C1 segment of cervical spinal cord (tissue), 14 donors: ENCODE measurements at places on chromosomes 2 and 18.

GRCh38 chr2:230778350-230779063 is 65.9 kb downstream of the CAB39 start:
- DNase-seq, result no peak

DNA sequence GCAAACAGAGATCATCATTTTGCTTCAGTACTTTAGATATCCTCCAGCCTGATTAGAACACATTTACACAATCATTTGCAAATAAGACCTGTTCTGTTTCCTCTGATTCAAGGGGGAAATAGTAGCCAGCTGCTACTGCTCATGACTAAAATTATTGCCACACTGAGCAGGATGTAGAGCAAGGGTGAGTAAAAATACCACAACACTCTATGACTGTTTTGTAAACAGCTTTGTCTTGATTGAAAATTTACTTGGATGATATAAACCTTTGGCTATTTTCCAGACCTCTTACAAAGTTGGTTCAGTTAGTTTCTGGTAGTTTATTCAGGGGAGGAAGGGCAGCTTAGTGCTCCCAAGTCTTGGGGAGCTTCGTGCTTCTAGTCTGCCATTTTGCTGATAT is 286.4 kb upstream of the CNTNAP5 start:
- DNase-seq, result no peak

DNA sequence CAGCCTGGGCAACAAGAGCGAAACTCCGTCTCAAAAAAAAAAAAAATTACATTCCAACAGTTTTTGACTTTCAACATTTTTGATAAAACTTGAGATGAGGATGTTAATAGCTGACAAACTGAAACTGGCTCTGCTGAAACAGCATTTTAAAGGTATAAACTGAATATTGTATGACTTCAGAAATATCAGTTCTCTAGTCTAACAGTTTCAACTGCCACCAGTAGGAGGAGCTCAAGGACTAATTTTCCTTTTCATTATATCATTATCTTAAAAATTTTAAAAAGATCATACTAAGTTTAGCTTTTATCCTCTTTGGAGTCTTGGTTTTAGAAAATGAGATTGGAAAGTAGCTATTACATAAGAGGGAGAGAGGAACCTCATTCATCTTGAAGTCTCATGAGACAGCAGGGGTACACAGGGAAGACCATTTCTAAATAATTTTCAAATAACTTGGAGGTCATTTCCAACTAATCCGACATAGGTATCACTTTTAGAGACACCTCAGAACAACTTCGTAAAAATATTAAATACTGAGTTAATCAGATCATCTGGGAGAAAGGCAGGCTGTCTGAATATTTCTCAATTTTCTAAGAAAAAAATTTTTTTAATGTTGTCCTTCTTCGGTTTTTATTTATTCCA is 37.6 kb upstream of the MCM6 start:
- DNase-seq, result no peak

DNA sequence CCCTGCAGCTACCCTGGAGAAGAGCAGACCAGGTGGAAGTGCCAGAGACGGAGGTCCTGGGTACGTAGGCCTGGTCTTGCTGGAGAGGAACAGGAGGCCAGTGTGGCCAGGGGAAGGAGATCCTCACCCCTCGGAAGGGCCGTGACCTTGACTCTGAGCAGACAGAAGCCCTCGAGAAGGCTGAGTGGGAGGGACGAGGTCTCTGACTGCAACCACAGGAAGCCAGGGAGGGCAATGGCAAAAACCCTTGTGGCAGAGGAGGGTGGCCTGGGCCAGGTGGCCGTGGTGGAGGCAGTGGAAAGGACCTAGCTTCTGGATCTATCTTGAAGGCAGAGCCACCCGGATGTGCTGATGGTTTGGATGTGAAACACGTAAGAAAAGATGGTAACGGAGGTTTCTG is 28.1 kb downstream of the THAP4 start:
- no peak for DNase-seq

- no peak for DNase-seq
Measured at GRCh38 chr2:26979741-26980140, 9.3 kb downstream of the MAPRE3 start.
